ENCODE measurements at places on chromosomes 6 and 20. TPM values are rescaled to one million over a fixed set of nuclear protein-coding genes. Genes with fewer than 3 reads are reported as not detected.
A peak's percentile ranks its signal among the peaks of the same experiment; 100 is the strongest.

DNA sequence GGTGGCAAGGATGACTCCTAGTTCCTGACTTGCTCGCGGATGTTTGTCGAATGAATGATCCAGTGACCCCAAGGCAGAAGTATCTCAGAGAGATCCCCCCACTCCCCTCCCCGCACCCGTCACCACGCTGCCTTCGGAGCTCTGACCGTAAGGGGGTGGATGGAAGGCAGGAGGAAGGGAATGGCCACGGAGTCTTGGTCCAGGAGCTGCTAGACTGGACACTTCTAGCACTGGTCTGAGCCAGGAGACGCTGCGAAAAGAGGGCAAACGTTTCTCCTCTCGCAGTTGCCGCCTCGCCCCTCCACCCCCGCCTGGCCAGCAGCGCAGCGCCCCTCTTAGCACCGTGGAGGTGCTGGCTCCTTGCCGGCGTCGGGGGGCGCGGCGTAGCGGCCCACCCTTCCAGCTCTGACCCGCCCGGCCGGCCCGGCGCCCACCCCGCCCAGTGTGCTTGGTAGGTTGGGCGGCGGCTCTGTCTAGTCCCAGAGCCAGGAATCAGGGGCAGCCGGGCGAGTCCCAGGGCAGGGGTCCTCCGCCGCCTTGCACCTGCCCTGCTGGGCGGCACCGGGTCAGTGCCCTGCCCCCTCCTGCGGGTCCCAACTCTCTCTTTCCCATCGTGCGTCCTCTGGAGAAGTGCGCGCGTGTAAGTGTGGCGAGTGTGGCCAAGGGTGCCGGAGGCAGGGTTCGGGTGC, 2.4 kb upstream of the DBNDD2 start:
- DNase-seq, result no peak

- no peak for DNase-seq
Observed at GRCh38 chr6:142355520-142356174, 53.8 kb downstream of the ADGRG6 start.

GRCh38 chr20:20353576-20353975, 14.3 kb upstream of the INSM1 start:
- DNase-seq, result peak; percentile 28

DNA sequence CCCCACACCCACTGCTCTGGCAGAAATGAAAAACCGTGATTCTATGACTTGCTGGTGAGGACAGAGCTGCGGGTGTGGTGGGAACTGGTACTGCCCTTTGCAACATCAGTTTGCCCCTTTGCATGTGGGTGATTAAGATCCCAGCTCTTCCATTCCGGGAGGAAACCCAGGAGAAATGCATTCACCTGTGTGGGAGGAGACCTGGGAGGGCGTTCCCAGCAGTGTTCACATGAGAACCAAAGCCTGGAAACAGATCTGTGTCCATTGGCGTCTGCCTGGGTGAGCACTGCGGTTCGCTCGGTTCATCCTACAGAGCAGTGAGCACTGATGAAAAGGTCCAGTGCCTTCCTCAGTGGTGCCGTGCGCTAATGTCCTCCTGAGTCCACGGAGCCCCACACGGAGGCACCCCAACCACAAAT, 89.7 kb downstream of the SMOC2 start:
- DNase-seq, result no peak

GRCh38 chr20:3407040-3407770, at the start of gene DNAAF9:
TSS of gene DNAAF9 (minus strand) at chr20:3407669. CDS start at chr20:3407557, 112 bp downstream.
- DNase-seq, result peak; percentile 65

GRCh38 chr6:165439928-165440554, 130.6 kb upstream of the C6orf118 start:
- peak; percentile 43 for DNase-seq

DNA sequence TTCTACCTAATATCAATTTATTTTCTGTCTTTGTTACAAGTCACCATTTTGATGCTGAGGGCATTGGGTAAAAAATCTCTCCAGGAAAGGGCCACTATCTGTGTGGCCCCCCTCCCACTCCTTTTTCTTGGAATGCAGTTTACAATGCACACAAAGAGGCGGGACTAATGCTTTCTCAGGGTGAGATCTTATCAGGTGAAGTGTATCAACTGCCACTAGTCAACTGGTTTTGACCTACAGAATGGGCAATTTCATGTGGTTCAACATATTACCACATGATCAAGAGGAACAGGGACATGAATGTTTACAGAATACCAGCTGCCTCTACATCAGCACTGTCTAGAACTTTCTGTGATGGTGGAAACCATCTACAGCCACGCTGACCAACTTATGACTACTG, 3.7 kb downstream of the RRBP1 start:
- no peak for DNase-seq

DNA sequence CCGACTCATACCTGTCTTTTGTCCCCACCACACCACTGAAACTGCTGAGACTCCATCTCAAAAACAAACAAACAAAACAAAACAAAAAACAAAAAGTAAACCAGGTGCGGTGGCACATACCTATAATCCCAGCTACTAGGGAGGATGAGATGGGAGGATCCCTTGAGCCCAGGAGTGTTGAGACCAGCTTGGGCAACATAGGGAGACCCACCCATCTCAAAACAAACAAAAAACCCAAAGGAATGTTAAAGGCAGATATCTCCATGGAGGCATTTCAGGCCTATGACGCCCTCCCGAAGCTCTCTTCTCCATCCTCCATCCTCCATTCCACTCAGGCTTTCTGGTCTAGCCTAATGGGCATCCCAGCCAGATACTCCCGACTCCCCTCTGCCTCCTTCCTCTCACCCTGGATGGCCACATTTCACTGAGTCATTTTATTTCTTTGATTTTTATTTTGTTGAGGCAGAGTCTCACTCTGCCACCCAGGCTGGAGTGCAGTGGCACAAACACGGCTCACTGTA, 3.2 kb upstream of the SLC4A11 start:
- DNase-seq, result no peak

The TRDN gene
- not detected for total RNA-seq

The GLYATL3 gene
- not detected for total RNA-seq

The FAM229B gene
- total RNA-seq, result 22.5 TPM

The GPX5 gene
- total RNA-seq, result not detected
